ENCODE measurements at places on chromosomes 16 and 17.

GRCh38 chr16:84769416-84769815, 50.4 kb upstream of the CRISPLD2 start:
- DNase-seq: no peak

GRCh38 chr17:19768046-19768782, 20.1 kb upstream of the ALDH3A1 start:
- no peak for DNase-seq

- peak; percentile 78 for DNase-seq
Observed at GRCh38 chr16:381789-382717, at the start of gene PGAP6. Gene PGAP6, minus strand, starts transcription at chr16:381978. Its CDS starts 157 bp downstream, at chr16:381821.

DNA sequence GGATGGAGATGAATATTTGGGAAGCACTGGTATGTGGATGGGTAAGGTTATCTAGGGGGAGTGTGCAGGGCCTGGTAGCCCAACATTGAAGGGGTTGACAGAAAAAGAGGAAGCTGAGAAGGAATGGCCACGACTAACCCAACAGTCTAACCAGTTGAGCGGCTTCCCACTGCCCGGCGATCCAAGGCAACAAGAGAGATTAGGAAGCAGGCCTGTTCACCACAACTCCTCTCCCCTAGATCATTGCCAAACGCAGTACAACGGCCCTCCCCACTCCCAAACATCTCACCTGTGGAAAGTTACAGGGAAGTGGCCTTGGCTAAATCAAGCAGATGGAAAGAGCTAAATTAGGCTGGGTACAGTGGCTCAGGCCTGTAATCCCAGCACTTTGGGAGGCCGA, 11.2 kb upstream of the RANGRF start:
- DNase-seq: no peak

DNA sequence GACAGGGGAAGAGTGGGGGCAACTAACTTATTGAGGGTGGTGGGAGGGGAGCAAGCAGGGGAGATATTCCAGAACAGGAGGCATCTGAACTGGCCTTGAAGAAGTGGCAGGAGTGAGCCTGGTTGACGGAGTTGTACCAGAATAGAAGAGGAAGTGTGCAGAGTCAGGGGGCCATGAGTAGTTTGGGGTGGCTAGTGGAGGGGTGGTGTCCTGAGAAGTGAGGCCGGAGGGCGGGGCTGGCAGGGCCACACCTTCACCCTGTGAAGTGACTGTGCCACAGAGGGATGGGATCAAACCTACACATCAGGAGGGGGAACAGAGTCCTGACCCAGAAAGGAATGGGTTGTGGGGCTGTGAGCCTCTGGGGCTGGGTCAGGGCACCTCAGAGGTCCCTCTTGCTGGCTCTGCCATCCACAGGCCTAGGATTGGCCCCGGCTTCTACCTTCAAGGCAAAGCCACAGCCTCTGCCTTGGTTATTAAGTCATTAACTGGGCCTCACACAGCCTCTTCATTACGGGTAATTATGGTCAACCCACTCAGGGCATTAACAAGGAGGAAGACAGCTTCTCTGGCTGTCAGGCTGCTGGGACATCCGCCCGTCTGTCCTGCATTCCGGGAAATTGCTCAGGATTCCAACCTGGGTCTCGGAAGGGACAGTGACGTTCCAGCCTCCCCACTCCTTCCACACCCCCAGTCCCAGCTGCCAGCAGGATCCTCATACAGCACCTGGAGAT, 12.7 kb downstream of the SPNS2 start:
- DNase-seq: no peak

GRCh38 chr16:1773703-1774447, 941 bp upstream of the MRPS34 start:
- DNase-seq: no peak

DNA sequence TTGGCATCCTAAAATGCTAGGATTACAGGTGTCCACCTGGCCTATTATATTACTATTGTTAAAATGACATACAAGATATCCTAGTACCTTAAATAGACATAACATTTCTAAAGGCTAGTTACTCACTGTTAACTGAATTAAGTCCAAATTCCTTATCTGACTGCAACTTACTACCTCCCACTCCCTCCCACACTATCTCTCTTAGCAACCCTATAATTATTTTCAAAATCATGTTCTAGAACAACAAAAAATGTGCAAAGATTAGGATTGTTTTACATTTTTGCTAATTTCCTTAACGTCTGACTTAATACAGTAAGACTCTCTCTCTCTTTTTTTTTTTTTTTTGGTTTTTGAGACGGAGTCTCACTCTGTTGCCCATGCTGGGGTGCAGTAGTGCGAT, 2.2 kb upstream of the ATF7IP2 start:
- DNase-seq: no peak

GRCh38 chr16:81335669-81336068, 20.9 kb downstream of the GAN start:
- DNase-seq: peak; percentile 49

- no peak for DNase-seq
Observed at GRCh38 chr16:19315889-19316433, 30.4 kb downstream of the CLEC19A start.

- no peak for DNase-seq
Observed at GRCh38 chr17:35001549-35001948, 21.2 kb downstream of the LIG3 start.

DNA sequence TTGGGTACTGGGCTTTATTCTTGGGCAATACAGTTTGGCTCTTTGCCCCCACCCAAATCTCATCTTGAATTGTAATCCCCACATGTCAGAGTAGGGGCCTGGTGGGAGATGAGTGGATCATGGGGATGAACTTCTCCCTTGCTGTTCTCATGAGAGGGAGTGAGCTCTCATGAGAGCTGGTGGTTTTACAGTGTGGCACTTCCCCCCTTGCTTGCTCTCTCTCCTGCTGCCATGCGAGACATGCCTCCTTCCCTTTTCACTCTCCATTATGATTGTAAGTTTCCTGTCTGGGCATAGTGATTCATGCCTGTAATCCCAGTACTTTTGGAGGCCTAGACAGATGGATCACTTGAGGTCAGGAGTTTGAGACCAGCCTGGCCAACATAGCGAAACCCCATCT, 18.1 kb upstream of the CNEP1R1 start:
- no peak for DNase-seq

DNA sequence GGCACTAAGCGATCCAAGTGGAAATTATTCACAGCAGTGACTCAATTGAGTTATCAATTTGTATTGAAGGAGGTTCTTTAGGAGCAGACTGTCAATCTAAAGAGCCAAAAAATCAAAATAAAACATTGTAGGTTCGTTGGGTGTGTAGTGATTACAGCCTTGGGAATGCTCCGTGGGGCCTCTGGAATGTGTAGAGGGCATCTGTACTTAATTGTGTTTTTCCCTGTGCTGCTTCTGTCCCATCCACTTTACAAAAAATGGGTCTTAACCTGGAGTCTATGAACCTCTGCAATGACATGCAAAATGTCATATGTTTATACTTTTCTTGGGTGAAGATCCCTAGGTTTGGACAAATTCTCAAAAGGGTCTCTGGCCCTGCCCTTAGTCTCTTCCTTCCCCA, 215.1 kb downstream of the CCDC182 start:
- no peak for DNase-seq

- no peak for DNase-seq
Observed at GRCh38 chr17:63824362-63824761, 2.9 kb upstream of the PSMC5 start.

DNA sequence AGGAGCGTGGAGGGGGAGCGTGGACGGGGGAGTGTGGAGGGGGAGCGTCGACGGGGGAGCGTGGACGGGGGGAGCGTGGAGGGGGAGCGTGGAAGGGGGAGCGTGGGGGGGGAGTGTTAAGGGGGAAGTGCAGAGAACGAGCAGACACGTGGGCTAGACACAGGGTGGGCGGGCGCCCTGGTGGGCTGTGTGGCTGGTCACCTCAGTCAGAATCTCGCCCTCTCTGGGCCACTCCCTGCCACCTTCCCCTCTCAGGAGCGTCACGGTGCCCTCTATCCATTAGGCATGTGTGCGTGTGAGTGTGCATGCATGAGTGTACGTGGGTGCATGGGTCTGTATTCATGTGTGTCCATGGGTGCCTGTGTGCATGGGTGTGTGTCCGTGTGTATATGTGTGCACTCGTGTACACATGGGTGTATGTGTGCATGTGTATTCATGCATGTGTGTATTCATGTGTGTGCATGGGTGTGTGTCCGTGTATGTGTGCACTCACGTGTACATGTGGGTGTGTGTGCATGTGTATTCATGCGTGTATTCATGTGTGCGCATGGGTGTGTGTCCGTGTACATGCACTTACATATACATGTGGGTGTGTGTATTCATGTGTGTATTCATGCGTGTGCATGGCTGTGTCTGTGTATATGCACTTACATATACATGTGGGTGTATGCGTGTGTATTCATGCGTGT, 49.3 kb upstream of the PABPN1L start:
- no peak for DNase-seq

DNA sequence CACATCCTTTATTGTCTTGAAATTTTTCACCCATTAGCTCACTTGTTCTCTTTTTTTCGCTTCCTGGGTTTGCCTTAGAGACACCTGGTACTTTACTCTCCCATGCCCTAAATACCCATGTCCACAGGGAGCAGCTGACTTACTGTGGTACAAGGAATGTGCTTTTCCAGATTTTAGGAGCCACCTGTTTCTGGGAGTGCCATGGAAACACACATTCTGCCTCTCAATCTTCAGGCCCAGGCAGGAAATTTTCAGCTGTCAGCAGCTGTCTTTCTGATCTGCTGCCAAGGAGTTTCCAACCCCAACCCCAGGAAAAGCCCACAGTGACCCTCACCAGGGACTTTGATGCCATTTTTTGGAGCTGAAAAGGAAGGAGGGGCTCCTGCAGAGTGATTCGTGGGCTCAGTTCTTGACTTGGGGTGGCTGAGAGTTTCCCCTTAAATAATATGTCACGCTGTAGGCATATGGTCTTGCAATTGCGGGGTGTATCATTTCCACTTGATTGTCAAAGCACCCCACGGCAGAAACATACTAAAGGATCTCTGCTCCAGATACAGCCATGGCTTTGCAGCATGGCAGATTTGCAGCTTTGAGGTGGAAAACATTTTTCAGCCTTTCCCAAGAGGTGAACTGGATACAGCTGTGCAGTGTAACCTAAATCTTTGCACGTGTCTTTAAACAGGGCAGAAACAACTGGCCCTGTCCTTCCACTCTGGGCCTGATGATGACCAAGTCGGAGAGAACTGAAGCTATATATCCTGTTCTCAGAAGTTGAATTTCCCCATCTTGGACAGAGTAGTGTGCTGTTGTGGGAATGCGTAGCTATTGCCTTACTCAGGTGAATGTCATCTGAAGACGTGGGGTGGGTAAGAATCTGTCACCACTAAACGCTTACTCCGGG, 19.2 kb downstream of the RBFOX1 start:
- no peak for DNase-seq

GRCh38 chr16:59973966-59974365, 1239.8 kb upstream of the GOT2 start:
- no peak for DNase-seq

DNA sequence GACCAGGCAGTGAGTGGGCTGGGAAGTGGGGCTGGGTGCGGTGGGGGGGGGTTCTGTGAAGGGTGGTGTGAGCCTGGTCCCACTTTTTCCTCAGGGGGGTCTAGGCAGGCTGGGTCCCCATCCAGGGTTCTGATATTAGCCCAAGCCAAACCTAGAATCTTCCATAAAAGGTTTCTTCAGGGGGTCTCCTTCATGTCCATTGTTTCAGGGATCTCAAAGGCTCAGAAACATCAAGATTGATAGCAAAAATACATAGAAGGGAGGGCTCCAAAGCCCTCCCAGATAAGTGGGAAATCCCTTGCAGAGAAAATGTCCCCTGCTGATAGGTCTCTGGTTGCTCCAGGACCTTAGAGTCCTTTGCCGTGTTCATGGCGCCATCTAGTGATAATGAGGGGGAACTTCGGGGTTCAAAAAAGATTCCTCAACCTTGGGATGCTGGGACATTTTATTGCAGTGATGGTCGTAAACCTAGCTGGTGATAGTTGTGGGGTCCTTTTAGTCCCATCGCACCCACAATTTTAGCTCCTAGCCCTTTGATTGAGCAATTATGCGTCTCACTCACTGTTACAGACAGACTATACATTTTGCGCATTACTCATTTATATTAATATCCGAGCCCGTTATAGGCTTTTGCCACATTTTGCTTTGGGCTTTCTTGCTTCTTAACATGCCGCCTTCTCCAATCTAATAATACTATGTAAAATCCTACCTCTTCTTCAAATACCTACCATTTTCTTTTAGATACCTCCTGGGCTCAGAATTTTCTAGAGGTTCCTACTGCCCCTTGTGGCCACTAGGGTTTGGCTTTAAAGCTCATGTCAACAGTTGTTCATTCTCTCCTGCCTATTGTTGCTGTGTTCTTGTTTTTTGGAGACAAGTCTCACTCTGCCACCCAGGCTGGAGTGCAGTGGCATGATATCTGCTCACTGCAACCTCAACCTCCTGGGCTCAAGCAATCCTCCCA, 35.1 kb downstream of the IGF2BP1 start:
- DNase-seq: peak; percentile 47

DNA sequence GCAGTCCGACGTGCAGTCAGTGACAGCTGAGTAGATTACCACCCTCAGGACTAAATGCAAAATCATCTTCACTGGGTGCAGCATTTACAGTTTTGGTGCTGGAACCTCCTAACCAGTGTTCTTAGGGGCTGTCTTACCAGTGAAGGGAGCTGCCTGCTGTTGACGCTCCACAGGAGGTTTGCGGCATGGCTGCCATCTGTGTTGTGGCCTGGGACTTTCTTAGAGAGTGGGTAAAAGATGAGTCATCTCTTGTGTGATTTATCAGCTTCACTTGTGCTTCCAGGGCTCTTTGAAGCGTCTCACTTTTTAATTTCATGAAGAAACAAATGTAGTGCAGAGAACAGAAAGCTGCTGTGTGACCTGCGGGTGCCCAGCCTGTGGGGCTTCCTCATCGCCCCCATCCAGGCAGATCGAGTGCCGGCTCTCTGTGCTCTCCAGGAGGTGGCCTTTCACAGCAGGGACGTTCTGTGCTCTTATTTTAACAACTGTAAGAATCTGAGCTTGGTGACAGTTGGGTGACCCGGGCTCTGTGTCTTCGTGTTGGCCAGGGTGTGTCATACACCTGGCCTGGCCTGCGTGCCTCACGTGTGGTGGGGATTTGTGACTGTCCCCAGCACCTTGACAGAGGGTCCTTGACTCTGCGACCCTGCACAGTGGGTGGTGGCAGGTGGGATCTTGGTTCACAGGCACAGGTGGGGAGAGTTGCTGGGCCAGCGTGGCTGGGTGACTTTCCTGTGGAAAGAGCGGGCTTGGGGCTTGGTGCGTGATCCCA, 24.3 kb upstream of the ZNF750 start:
- peak; percentile 76 for DNase-seq

All from stimulated activated naive CD8-positive, alpha-beta T cell treated with anti-CD3 and anti-CD28 coated beads, Interleukin-15, Interleukin-2, amounts not matched to agents 100 U/mL and 50 U/mL, for 24 hours (primary cell).